ENCODE measurements at places on chromosomes 3 and 15. TPM values are rescaled to one million over a fixed set of nuclear protein-coding genes. Genes with fewer than 3 reads are reported as not detected.

DOCK3 gene
- total RNA-seq = 0.08 TPM

RIOX2 gene
- 54.6 TPM for total RNA-seq

GMNC gene
- not detected for total RNA-seq

CELF6 gene
- 0.05 TPM for total RNA-seq

TIGIT gene
- 0.08 TPM for total RNA-seq

SERINC4 gene
- total RNA-seq = not detected

HOMER2 gene
- total RNA-seq = 7.3 TPM

GOLGA6L7 gene
- 0.15 TPM for total RNA-seq

TEX55 gene
- total RNA-seq = 0.10 TPM

HEMK1 gene
- 6.3 TPM for total RNA-seq

DET1 gene
- 8.2 TPM for total RNA-seq

- H3K27me3 ChIP-seq = no peaks in the 10 kb centered on the region
- no peak overlapping the region for H3K27ac ChIP-seq
- H3K4me3 ChIP-seq = no peak overlapping the region
- no peaks in the 10 kb centered on the region for H3K36me3 ChIP-seq
These were observed 65.7 kb downstream of the CDC25A start for GRCh38 chr3:48122504-48122903.

GRCh38 chr15:56281145-56281544, 37.5 kb upstream of the RFX7 start:
- H3K27ac ChIP-seq = no peak overlapping the region
- H3K27me3 ChIP-seq = no peaks in the 10 kb centered on the region
- H3K4me3 ChIP-seq = no peak overlapping the region
- no peaks in the 10 kb centered on the region for H3K4me1 ChIP-seq
- no peak for DNase-seq
- H3K36me3 ChIP-seq = no peaks in the 10 kb centered on the region

DNA sequence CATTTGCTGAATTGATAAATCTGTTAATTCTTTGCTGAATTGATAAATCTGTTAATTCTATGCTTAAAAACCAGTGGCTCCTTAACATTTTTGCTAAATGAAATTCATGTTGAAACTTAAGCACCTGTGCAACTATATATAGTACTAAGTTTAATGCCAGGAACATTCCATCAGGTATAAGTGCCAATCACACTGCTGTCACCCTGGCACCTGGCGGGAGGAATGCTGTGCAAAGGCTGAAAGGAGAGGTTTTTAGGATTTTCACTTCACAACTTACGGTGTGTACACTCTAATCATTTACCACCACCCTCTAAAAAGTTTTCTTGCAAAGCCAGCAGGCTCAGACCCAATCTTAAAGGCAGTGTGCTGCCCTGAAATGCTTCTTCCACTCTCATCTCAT, 33.5 kb upstream of the MYO5C start:
- DNase-seq = no peak
- no peaks in the 10 kb centered on the region for H3K36me3 ChIP-seq
- no peak overlapping the region for H3K4me3 ChIP-seq
- H3K4me1 ChIP-seq = no peaks in the 10 kb centered on the region
- H3K27me3 ChIP-seq = no peaks in the 10 kb centered on the region

GRCh38 chr15:61598655-61599054, 369.6 kb upstream of the RORA start:
- no peaks in the 10 kb centered on the region for H3K27me3 ChIP-seq
- H3K36me3 ChIP-seq = no peaks in the 10 kb centered on the region
- H3K27ac ChIP-seq = no peak overlapping the region
- no peak for DNase-seq
- H3K4me1 ChIP-seq = no peaks in the 10 kb centered on the region

- no peaks in the 10 kb centered on the region for H3K36me3 ChIP-seq
- no peaks in the 10 kb centered on the region for H3K27me3 ChIP-seq
- H3K27ac ChIP-seq = no peak overlapping the region
- no peak overlapping the region for H3K4me3 ChIP-seq
- no peak for DNase-seq
- no peaks in the 10 kb centered on the region for H3K4me1 ChIP-seq
These were observed 152.5 kb downstream of the NSMCE3 start for GRCh38 chr15:29116970-29117700.

DNA sequence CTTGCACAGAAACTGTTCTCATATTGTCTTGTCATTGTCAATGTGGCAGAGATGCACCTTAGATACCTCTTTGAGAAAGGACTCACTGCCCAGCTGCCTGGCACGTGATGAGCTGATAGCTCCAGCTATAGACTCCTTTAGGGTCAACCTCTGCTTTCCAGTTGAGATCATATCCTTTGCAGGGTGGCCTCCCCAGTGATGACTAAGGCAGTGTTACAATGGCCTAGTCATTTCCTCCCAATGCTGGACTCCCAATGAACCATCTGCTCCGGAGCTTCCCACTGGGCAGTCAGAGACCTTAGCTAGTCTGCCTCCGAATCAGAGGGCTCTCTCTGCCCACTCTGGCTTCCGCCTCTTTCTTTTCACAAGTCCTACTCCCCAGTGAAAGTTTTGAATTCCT, 79.5 kb downstream of the CHRD start:
- no peak for DNase-seq

DNA sequence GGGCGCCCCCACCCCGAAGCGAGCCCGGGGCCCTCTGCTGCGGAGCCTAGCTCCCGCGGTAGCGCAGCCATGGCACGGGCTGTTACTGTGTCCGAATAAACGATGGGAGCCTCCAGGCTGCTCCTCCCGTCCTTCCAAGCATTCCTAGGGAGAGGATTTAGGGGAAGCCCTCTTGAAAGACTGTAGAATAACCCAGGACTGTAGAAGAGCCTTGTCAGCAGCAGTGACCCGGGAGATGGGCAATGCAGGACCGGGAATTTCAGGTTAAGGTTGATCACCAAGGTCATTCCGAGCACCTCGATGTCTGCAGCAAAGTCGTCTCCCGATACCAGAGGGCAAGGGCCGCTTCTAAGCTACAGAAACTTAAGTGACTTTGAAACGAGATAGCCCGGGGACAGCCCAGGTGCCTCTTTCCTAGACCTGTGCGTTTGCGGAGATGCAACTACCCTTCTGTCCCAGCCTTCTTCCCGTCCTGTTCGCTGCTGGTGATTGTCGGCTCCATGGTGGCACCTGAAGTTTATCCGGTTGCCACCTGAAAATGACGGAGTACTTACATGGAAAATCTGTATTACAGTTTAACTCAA, 753 bp upstream of the MYO5A start:
- H3K27ac ChIP-seq = no peak overlapping the region
- H3K4me1 ChIP-seq = peaks cover 6% of the 10 kb centered on the region
- peak overlapping the region; percentile 91 for H3K4me3 ChIP-seq
- no peaks in the 10 kb centered on the region for H3K36me3 ChIP-seq
- DNase-seq = no peak

- H3K4me1 ChIP-seq = no peaks in the 10 kb centered on the region
- no peaks in the 10 kb centered on the region for H3K27me3 ChIP-seq
- no peaks in the 10 kb centered on the region for H3K36me3 ChIP-seq
- no peak for DNase-seq
These were observed 639.3 kb downstream of the TUSC7 start for GRCh38 chr3:117348884-117349283.

GRCh38 chr3:132841621-132842020, 119.4 kb upstream of the NPHP3 start:
- H3K4me3 ChIP-seq = no peak overlapping the region
- H3K27ac ChIP-seq = no peak overlapping the region
- no peaks in the 10 kb centered on the region for H3K27me3 ChIP-seq
- no peaks in the 10 kb centered on the region for H3K36me3 ChIP-seq
- H3K4me1 ChIP-seq = peaks cover 31% of the 10 kb centered on the region

- peaks cover 8% of the 10 kb centered on the region for H3K36me3 ChIP-seq
- no peaks in the 10 kb centered on the region for H3K4me1 ChIP-seq
- DNase-seq = no peak
- no peak overlapping the region for H3K27ac ChIP-seq
- no peaks in the 10 kb centered on the region for H3K27me3 ChIP-seq
These were observed 143.5 kb downstream of the PDE8A start for GRCh38 chr15:85125056-85125661.

GRCh38 chr15:31442699-31443111, 116.1 kb downstream of the KLF13 start:
- peak; percentile 55 for DNase-seq
- no peaks in the 10 kb centered on the region for H3K36me3 ChIP-seq
- H3K4me3 ChIP-seq = no peak overlapping the region
- H3K4me1 ChIP-seq = no peaks in the 10 kb centered on the region
- no peak overlapping the region for H3K27ac ChIP-seq

- no peak overlapping the region for H3K27ac ChIP-seq
- H3K4me3 ChIP-seq = no peak overlapping the region
- 0 out of 2 replicates have a peak, but pooled peaks cover 4% of the 10 kb centered on the region for H3K27me3 ChIP-seq
- H3K36me3 ChIP-seq = no peaks in the 10 kb centered on the region
These were observed 95.3 kb downstream of the SLC49A4 start for GRCh38 chr3:122890077-122890719.

DNA sequence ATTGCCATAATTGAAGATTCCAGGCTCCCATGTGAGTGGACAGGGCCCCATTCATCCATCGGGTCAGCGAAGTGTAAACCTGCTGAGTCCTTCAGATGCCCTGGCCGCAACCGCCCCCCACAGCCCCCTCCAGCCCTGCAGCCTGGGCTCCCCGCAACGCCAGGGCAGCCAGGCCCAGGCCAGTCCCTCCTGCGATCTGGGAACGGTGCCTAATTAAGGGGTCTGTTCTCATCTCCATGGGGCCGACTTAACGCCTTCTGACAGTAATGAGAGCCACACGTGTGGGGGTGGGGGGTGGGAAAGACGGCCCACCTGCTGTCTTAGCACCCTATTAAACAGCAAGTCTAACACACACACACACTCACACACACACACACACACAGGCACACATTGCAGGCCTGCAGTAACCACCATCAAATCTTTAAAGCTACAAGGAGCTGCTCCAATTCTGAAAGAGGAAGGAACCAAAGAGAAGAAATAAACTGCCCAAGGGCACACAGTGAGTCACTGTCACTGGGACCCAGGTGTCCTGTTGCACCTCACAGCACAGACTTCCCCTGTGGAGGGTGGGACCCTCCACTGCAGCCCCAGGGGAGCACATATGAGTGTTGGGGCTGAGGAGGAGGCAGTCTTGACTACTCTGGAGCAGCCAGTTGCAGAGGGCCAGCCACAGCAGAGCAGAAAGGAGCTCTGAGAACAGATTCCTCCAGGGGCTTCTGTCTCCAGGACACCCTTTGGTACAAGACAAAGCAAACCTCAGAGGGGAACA, 31.8 kb upstream of the HES1 start:
- H3K27me3 ChIP-seq = peaks cover 11% of the 10 kb centered on the region
- H3K4me1 ChIP-seq = peaks cover 2% of the 10 kb centered on the region
- H3K4me3 ChIP-seq = no peak overlapping the region
- no peak overlapping the region for H3K27ac ChIP-seq

- peaks cover 7% of the 10 kb centered on the region for H3K4me1 ChIP-seq
- H3K27ac ChIP-seq = no peak overlapping the region
- peaks cover 13% of the 10 kb centered on the region for H3K36me3 ChIP-seq
These were observed 10.6 kb downstream of the FSTL1 start for GRCh38 chr3:120440001-120440703.

DNA sequence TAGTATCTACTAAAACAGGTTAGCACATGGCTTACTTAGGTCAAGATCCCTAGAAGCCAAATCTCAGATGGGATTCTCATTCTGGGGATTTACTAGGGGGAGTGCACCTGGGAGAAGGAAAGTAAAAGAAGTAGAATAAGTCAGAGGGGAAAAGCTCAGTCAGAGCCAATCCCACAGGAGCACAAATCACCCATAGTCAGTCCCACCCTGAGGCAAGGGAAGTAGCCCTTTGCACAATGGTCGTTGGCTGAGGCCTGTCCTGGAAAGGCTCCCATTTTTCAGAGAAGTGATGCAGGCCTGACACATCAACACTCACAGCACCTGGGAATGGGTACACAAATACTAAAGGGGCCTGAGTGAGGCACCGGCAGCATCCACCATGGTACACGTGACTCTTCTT, 39.8 kb downstream of the SST start:
- no peak for DNase-seq
- H3K27me3 ChIP-seq = no peaks in the 10 kb centered on the region
- no peaks in the 10 kb centered on the region for H3K36me3 ChIP-seq

GRCh38 chr3:17972959-17973906, 230.8 kb upstream of the TBC1D5 start:
- no peak for DNase-seq
- H3K27me3 ChIP-seq = no peaks in the 10 kb centered on the region
- no peaks in the 10 kb centered on the region for H3K4me1 ChIP-seq
- no peak overlapping the region for H3K4me3 ChIP-seq

GRCh38 chr3:76063811-76064210, 278.5 kb upstream of the ZNF717 start:
- H3K4me3 ChIP-seq = no peak overlapping the region
- no peak overlapping the region for H3K27ac ChIP-seq
- H3K36me3 ChIP-seq = no peaks in the 10 kb centered on the region
- DNase-seq = no peak
